Common myeloid progenitor, CD34-positive (primary cell): ENCODE measurements at places on chromosomes 7 and 10.

DNA sequence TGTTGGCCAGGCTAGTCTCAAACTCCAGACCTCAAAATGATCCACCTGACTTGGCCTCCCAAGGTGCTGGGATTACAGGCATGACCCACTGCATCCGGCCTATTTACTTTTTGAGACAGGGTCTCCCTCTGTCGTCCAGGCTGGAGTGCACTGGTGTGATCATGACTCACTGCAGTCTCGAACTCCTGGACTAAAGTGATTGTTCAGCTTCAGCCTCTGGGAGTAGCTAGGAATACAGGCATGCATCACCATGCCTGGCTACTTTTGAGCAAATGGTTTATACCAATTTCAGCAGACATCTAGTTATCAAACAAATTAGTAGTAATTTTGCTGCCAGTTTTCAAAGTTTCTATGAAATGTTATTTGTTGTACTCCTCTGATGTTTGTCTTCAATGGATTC is 2.2 kb upstream of the WAC start:
- H3K27me3 ChIP-seq, result no peaks in the 10 kb centered on the region
- H3K36me3 ChIP-seq, result peaks cover 11% of the 10 kb centered on the region
- H3K4me3 ChIP-seq, result no peak overlapping the region
- H3K27ac ChIP-seq, result no peak overlapping the region
- DNase-seq, result no peak
- peaks cover 12% of the 10 kb centered on the region for H3K4me1 ChIP-seq

- H3K4me1 ChIP-seq, result peaks cover 24% of the 10 kb centered on the region
- peak; percentile 92 for DNase-seq
- no peak overlapping the region for H3K4me3 ChIP-seq
- H3K27ac ChIP-seq, result no peak overlapping the region
Observed at GRCh38 chr7:139645572-139646523, 122.4 kb downstream of the CLEC2L start.

DNA sequence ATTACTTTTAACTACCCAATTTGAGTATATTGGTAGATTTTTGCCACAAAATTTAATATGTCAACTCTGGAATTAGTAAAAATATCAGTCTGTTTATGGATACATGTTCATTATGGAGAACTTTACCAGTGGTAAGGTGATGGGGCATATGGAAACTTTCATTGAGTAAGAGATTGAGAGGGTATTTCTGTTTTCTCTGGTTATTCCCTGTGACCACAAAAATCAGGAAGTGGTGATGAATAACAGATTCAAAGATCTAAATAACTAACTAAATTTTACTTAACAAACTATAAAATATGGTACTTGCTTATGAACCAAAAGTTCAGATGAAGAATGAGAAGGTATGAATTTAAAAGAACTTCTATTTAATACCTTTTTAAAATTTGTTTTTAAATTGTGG is 22.1 kb upstream of the STEAP4 start:
- no peaks in the 10 kb centered on the region for H3K27me3 ChIP-seq
- no peaks in the 10 kb centered on the region for H3K36me3 ChIP-seq
- no peak overlapping the region for H3K27ac ChIP-seq
- H3K4me3 ChIP-seq, result no peak overlapping the region
- DNase-seq, result peak; percentile 48

DNA sequence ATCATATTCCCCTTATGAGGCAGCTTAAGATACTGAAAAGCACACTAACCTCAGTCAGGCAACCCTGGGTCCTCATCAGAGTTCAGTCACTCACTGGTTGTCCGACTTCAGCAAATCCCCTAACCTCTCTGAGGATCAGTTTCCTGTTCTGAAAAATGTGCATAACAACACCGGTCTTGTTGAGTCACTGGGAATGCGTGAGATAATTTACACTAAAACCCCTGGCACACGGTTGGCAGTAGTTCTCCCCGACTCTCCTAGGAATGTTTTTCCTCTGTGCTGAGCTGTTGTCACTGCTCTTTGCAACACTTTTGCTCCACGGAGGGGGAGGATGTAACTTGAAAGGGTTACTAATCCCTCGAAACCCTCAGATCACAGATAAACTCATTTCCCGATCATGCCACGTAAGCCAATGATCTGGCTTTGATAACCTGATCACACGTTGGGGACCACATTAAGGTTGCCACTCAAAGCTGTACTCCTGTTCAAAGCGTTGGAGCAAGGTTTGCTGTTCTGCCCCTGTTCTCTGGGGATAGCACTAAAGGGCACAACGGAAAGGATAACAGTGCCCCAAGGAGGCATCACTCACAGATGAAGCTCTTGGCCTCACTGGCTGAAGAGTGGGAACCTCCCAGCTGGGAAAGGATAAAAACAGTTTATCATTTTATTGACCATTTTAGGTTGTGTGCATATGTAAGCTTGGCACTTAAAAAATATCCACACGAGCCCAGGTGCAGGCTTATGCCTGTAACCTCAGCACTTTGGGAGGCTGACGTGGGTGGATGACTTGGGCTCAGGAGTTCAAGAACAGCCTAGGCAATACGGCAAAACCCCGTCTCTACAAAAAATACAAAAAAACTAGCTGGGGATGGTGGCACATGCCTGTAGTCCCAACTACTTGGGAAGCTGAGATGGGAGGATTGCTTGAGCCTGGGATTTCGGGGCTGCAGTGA is 5.0 kb upstream of the RBM17 start:
- no peak overlapping the region for H3K4me3 ChIP-seq
- DNase-seq, result no peak
- H3K27ac ChIP-seq, result no peak overlapping the region
- H3K27me3 ChIP-seq, result no peaks in the 10 kb centered on the region

- no peaks in the 10 kb centered on the region for H3K36me3 ChIP-seq
- DNase-seq, result no peak
- H3K4me1 ChIP-seq, result no peaks in the 10 kb centered on the region
- no peak overlapping the region for H3K27ac ChIP-seq
- H3K4me3 ChIP-seq, result no peak overlapping the region
Observed at GRCh38 chr10:85601526-85601925, 765.1 kb downstream of the GRID1 start.

GRCh38 chr10:45557275-45557905 is 115.2 kb downstream of the ZFAND4 start:
- H3K36me3 ChIP-seq, result peaks cover 2% of the 10 kb centered on the region
- no peak overlapping the region for H3K27ac ChIP-seq
- no peak overlapping the region for H3K4me3 ChIP-seq
- H3K27me3 ChIP-seq, result no peaks in the 10 kb centered on the region

GRCh38 chr10:123550675-123551096 is 115.5 kb upstream of the GPR26 start:
- no peak for DNase-seq
- H3K27me3 ChIP-seq, result peaks cover 30% of the 10 kb centered on the region
- no peak overlapping the region for H3K4me3 ChIP-seq
- H3K36me3 ChIP-seq, result no peaks in the 10 kb centered on the region
- no peaks in the 10 kb centered on the region for H3K4me1 ChIP-seq
- H3K27ac ChIP-seq, result no peak overlapping the region

- H3K27me3 ChIP-seq, result no peaks in the 10 kb centered on the region
- peak; percentile 16 for DNase-seq
- no peaks in the 10 kb centered on the region for H3K4me1 ChIP-seq
- no peak overlapping the region for H3K4me3 ChIP-seq
Observed at GRCh38 chr7:134885967-134886352, 100.3 kb upstream of the AGBL3 start.

DNA sequence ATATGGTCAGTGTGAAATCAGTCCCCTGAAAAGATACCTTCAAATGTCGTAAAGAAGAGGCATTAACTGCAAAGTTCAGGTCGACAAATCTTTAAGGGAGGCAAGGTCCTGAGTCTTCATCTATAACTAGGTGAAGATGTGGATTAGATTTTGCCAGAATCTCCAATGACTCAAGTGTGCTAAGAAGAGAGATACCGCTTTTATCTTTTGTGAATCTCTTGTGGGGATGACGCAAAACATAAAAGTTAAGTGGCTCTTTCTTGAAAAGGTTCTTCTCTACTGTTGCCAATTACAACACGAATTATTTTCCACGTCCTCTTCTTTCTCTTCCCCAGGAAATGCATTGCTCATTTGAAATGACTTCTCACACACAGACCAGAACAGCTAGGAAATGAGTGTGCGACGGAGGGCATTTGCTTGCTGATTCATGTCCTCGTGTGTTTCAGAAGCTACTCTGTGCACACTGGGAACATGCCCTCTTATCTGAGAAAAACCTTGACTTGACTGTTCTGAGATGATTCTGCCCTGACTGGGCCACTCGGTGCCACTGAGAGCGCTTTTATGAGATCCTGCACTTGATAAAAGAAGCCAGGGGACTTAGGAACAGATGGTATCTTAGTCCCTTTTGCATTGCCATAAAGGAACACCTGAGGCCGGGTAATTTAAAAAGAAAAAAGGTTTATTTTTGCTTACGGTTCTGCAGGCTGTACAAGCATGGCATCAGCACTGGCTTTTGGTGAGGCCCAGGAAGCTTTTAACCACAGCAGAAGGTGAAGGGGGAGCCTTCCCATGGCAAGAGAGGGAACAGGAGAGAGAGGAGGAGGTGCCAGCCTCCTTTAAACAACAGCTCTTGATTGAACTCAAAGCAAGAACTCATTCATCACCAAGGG is 169.5 kb upstream of the PFKP start:
- peak; percentile 47 for DNase-seq
- H3K27me3 ChIP-seq, result peaks cover 1% of the 10 kb centered on the region
- no peak overlapping the region for H3K4me3 ChIP-seq
- H3K4me1 ChIP-seq, result peaks cover 2% of the 10 kb centered on the region
- H3K36me3 ChIP-seq, result no peaks in the 10 kb centered on the region
- no peak overlapping the region for H3K27ac ChIP-seq

DNA sequence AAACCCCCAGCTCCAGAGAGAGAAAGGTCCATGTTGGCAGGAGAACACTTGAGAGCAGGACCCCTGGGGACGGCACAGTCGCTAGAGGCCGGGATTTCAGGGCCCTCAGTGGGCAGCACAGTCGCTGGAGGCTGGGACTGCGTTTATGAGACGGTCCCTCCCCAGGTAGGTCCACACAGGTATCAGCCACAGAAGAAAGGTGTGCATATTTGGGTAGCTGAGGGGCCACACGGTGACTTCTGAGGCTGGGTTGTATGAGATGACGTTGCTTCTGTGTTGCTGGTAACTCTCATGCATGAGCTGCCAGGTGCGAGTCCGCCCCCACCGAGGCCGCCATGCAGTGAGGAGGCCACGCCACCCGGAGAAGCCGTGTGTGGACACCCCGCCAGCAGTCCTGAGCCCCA is 56.9 kb upstream of the PPP2R2D start:
- H3K36me3 ChIP-seq, result no peaks in the 10 kb centered on the region
- H3K27ac ChIP-seq, result no peak overlapping the region
- no peak overlapping the region for H3K4me3 ChIP-seq
- H3K27me3 ChIP-seq, result no peaks in the 10 kb centered on the region
- DNase-seq, result no peak
- no peaks in the 10 kb centered on the region for H3K4me1 ChIP-seq

- no peaks in the 10 kb centered on the region for H3K27me3 ChIP-seq
- H3K36me3 ChIP-seq, result no peaks in the 10 kb centered on the region
- no peak overlapping the region for H3K27ac ChIP-seq
- no peak overlapping the region for H3K4me3 ChIP-seq
Observed at GRCh38 chr7:72453471-72453870, 41.3 kb upstream of the CALN1 start.

DNA sequence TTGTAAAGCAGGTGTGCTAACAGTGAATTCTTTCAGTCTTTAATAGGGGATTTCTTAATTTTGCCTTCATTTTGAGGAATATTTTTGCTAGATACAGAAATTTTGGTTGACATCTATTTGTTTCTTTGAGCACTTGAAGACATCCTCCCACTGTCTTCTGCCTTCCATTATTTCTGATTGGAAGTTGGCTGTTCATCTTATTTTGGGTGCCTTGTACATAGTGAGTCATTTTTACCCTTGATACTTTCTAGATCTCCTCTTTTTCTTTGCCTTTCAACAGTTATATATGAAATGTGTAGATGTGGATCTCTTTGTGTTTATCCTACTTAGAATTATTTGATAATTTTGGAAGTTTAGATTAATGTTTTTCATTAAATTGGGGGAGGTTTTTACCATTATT is 631.0 kb downstream of the AUTS2 start:
- H3K27me3 ChIP-seq, result no peaks in the 10 kb centered on the region
- no peaks in the 10 kb centered on the region for H3K4me1 ChIP-seq
- H3K27ac ChIP-seq, result no peak overlapping the region
- no peak for DNase-seq

DNA sequence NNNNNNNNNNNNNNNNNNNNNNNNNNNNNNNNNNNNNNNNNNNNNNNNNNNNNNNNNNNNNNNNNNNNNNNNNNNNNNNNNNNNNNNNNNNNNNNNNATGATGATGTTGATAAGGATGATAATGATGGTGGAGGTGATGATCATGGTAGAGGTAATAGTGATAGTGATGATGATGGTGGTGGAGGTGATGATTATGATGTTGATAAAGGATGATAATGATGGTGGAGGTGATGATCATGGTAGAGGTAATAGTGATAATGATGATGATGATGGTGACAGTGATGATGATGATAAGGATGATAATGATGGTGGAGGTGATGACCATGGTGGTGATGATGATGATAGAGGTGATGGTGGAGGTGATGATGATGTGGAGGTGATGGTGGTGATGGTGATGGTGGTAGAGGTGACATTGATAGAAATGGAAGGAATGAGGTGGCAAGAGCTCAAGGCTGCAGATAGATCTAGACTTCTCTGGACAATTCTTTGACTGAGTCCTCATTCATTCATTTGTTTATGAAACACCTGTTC is 47.8 kb downstream of the FAM20C start:
- no peak for DNase-seq
- no peak overlapping the region for H3K27ac ChIP-seq
- peaks cover 7% of the 10 kb centered on the region for H3K4me1 ChIP-seq
- no peak overlapping the region for H3K4me3 ChIP-seq

DNA sequence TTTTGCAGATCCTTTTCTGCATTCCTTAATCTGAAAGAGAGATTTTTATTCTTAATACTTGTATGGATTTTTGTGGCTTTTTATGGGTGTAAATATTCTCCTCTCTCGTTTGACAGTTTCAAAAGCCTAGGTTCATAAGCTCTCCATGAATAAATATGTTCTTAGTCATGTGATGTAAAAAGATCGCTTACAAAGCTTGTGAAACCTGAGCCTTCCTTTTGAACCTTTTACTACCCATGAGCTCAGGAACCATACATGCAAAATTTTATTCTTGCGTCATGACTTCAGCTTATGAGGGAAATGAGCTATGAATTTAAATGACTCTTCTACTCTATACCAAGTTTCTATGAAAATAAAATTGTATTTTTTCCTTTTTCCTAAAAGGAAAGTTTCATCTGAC is 98.7 kb downstream of the POLL start:
- H3K4me3 ChIP-seq, result no peak overlapping the region
- no peak overlapping the region for H3K27ac ChIP-seq
- H3K27me3 ChIP-seq, result no peaks in the 10 kb centered on the region
- DNase-seq, result no peak
- no peaks in the 10 kb centered on the region for H3K4me1 ChIP-seq
- no peaks in the 10 kb centered on the region for H3K36me3 ChIP-seq

GRCh38 chr7:24898691-24899090 is 81.3 kb downstream of the OSBPL3 start:
- H3K27ac ChIP-seq, result no peak overlapping the region
- no peaks in the 10 kb centered on the region for H3K36me3 ChIP-seq
- H3K4me3 ChIP-seq, result no peak overlapping the region

- no peak overlapping the region for H3K27ac ChIP-seq
- no peaks in the 10 kb centered on the region for H3K36me3 ChIP-seq
- H3K4me3 ChIP-seq, result no peak overlapping the region
- H3K4me1 ChIP-seq, result no peaks in the 10 kb centered on the region
- DNase-seq, result no peak
Observed at GRCh38 chr10:121332829-121333765, 265.1 kb downstream of the FGFR2 start.

GRCh38 chr10:815338-816090 is 116.0 kb downstream of the LARP4B start:
- H3K27me3 ChIP-seq, result no peaks in the 10 kb centered on the region
- no peaks in the 10 kb centered on the region for H3K4me1 ChIP-seq
- H3K4me3 ChIP-seq, result no peak overlapping the region
